Nephron progenitor cell (in vitro differentiated cells): ENCODE measurements at places on chromosomes 16 and 17.

DNA sequence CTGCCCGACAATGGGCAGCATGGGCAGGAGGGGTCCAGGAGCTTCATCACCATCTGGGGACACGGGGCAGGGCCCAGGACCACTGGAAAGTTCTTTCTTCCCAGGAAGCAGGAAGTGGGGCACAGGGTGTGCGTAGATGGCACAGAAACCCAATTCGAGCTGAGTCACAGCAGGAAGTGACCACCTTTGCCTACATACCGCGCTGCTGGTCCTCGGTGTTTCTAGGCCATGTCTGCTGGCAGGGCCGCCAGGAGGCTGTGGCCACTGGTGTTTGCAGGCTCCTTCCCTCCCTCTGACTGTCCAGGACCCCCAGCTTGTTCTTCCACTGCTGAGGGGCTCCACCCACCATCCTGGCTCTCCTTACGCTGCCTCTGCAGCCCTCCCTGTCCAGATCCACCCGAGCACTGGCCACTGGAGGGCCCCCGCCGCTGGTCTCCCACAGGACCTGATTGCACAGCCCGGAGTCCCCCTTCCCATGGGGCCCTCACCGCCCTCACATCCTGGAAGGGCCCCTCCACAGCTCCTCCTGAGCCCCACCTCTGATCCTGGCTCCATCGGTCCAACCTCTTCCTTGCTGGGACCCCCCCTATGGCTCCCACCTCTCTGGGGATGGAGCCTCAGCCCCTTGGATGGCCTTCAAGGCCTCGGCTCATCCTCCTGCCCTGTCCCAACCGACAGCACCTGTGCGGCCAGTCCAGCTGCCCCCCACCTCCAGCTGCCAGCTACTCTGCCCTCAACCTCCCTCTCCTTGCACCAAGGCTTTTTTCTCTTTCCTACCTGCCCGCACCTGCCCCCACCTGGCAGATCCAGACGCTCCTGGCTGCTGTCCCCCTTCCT is 14.5 kb upstream of the RASD1 start:
- no peak for DNase-seq

GRCh38 chr17:9825641-9826150 is at the start of gene GLP2R:
GLP2R (plus strand) TSS chr17:9825924; CDS start chr17:9826064, 140 bp downstream.
- no peak for DNase-seq

- peak; percentile 93 for DNase-seq
Observed at GRCh38 chr17:45098869-45099616, 33.3 kb downstream of the PLCD3 start.

DNA sequence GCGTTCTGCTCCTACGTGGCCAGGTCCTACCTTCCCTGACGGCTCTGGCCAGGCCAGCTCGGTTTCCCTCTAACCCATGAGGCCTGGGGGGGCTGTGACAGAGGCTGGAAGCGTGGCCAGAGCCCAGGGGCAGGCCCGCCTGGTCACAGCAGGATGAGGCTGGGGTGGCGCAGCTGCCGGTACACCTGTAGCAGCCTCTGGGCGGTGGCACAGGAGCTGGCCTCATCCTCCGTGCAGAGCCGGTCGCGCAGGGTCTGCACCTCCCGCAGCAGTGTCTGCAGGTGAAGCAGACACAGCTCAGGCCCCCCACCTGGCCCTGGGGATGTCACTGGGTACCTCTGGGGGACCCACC is 11.5 kb downstream of the FAAP100 start:
- DNase-seq = no peak

- no peak for DNase-seq
Observed at GRCh38 chr17:76772842-76773525, 35.1 kb downstream of the MFSD11 start.

GRCh38 chr16:72261127-72261526 is 89.2 kb upstream of the PMFBP1 start:
- DNase-seq = no peak

GRCh38 chr17:66786107-66786506 is 48.8 kb upstream of the CACNG5 start:
- no peak for DNase-seq

DNA sequence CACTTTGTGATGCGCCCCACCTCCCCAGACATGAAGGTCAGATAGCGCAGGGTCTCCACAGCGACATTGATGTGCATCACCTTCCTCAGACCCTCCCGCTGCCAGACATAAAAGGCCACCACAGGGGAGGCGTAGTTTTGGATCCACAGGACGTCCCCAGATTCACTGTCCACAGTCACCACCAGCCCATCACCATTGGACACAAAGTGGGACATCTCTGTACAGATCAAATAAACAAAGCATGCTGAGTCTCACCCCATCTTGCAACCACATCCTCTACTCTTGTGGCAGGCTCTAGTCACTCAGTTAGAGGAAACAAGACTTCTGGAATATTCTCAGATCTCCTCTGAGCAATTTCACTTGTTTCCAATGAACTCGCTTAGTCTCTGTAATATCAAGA is 46.3 kb upstream of the ICAM2 start:
- no peak for DNase-seq

- no peak for DNase-seq
Observed at GRCh38 chr17:78680436-78680835, 101.6 kb downstream of the CYTH1 start.

DNA sequence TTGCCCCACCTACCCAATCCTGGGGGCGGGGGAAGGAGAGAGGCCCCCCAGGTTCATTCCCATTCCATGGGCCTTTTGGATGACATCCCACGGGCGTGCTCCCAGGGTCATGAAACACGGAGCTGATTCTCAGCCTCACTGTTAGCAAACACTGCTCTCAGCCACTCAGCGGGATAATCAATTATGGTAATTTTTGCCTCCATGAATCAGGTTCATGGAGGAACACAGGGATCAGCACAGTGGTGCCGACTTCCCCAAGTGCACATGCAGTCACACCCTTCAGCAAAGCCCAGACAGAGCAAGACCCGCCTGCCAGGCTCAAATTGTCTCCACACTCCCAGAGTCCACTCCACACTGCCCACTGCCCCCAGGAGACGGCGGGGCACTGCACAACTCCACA is 164.6 kb downstream of the ENGASE start:
- DNase-seq = no peak

DNA sequence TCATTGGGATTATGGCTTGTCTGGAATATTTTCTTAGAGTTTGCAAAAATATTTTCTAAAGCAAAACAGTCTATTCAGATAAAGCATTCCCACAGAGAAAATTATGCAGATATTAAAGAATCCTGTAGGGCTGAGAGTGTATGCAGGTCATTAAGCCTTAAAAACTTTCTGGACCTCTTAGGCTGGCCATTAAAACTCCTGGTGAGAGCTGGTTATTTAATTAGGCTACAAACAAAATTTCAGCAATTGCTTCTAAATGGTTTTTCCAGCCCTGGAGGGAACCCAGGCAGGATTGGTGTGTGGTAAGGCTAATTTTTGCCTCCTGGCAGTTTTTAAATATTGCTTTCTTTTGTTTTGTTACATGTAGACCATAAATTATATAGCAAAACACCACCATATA is 27.3 kb upstream of the SMG1 start:
- DNase-seq = no peak

DNA sequence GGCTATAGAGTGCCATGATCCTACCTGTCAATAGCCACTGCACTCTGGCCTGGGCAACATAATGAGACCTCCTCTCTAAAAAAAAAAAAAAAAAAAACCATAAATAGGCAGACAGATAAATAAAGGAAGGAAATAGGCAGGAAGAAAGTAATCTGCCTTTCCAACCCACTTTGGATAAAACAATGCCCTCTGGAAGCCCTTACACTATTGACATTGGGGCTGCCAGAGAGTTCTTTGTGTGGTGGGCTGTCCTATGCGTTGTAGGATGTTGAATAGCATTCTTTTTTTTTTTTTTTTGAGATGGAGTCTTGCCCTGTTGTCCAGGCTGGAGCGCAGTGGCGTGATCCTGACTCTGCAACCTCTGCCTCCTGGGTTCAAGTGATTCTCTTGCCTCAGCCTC is 7.2 kb upstream of the RFWD3 start:
- no peak for DNase-seq

DNA sequence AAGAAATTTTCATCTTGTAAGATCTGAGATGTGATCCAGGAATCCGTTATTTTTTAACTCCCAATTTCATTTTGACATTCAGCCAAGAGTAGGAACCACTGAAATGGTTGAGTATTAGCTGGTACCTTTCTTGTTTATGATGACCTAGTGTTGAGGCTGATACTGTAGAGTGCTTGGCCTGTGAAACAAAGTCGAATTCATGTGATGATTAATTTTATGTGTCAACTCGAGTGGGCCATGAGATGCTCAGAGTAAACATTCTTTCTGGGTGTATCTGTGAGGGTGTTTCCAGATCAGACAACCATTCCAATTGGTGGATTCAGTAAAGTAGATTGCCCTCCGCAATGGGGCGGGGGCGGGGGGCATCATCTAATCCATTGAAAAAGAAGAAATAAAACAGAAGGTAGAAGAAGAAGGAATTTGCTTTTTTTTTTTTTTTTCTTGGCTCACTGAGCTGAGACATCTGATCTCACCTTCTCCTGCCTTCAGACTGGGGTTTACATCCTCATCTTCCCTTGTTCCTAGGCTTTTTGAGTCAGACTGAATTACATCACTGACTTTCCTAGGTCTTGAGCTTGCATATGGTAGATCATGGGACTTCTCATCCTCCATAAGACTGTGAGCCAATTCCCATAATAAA is 264.6 kb upstream of the KCNJ16 start:
- no peak for DNase-seq

- no peak for DNase-seq
Observed at GRCh38 chr17:61505846-61506627, 53.8 kb downstream of the TBX4 start.

- no peak for DNase-seq
Observed at GRCh38 chr16:47865337-47865855, 290.4 kb downstream of the ABCC12 start.

DNA sequence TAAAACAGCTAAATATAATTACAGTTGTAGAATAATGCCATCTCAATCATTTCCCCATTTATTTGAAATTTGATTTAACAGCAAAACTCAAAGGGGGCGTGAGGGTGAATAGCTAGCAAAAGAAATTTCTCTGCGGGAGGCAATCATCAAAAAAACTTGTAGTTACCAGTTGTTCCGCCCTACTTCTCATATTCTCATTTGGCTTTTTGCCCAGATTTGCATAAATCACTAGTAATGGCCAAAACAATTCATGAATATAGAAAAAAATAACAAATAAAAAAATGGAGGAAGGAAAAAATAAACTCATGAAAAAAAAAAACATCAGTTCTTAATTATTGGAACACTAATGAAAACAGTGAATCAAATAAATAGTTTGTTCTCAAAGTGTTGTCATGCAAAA is 722.6 kb upstream of the KIF2B start:
- no peak for DNase-seq

DNA sequence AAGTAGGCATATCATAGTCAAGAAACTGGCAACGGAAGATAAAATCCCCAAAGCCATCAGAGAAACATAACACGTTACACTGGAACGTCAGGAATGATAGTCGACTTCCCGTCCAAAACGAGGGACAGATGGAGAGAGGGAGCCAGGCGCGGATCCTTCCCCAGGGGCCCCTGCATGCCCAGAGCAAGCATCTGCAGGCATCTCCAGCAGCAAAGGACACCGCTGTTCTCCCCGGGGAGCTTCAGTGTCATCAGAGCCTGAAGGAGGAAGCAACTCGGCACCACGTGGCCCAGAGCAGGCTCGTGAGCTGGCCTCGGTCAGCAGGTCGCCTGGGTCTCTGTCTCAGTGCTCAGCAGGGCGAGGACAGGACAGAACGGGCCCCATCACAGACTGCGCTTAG is 50.1 kb downstream of the LMF1 start:
- DNase-seq = peak; percentile 48

DNA sequence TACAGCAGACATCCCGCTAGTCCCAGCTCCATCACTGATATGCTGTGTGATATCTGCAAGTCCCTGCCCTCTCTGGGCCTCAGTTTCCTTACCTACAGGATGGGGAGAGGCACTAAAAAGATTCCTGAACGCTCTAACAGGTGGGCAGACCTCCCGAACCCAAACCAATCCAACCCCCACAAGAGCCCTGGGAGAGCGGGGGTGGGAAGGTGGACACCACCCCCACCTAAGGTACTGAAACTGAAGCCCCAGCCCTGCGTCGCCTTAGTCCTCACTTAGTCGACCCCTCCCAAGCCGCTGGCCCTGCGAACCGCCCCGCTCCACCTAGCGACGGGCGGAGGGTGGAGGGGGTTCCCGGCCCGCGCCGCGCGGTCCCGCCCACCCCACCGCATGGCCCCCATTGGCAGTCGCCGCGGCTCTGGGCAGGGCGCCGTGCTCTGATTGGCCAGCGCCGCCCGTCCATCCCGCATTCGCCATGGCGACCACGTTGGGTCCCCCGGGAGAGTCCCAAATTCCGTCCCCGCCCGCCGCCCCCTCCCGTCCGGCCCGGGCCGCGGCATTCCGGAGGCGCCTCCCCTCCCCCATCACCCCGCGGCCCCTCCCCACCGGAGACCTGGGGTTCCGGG is 578 bp downstream of the CCDC102A start:
- peak; percentile 96 for DNase-seq

- DNase-seq = peak; percentile 21
Observed at GRCh38 chr17:82528484-82529265, 9.1 kb downstream of the FOXK2 start.

- no peak for DNase-seq
Observed at GRCh38 chr16:10858203-10858602, 18.8 kb upstream of the CIITA start.

- peak; percentile 49 for DNase-seq
Observed at GRCh38 chr16:27242868-27243590, 25.5 kb downstream of the NSMCE1 start.

DNA sequence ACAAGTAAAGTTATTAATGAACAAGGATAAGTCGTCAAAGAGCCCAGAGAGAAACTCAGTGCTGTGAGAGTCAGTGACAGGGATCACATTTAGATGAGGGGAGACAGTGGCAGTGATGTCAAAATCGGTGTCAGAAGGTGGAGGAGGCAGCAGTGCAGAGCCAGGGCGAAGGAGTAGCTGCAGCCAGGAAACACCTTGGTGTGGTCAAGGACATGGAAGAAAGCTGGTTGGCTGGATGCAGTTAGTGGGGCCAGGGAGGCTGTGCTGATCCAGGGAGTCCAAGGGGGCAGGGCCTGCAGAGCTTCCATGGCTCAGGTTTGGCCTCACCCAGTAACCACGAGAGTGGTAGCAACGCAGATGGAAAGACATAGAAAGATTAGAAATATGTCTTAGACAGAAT is 50.7 kb upstream of the ADORA2B start:
- DNase-seq = no peak

GRCh38 chr16:7086822-7087616 is 245.6 kb upstream of the RBFOX1 start:
- peak; percentile 69 for DNase-seq

- no peak for DNase-seq
Observed at GRCh38 chr16:2081201-2082084, 33.7 kb downstream of the TSC2 start.

GRCh38 chr16:70730944-70731343 is 45.1 kb upstream of the MTSS2 start:
- no peak for DNase-seq

DNA sequence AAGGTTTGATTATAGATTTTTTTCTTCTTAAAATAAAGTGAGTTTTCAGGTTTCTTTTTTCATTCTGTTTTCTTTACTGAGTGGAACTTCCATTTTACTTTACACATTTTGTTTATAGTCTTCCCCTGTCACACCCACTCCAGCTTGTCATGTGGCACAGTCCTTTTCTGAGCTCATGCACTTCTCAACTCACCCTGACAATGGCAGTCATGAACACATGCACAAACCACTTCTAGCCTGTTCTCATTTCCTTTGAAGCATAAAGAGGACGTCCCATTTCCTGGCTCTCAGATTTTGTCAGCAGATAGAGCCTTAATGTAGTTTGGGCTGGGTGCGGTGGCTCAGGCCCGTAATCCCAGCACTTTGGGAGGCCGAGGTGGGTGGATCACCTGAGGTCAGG is 168.0 kb downstream of the AHSP start:
- DNase-seq = no peak
